ENCODE measurements at places on chromosomes 5 and 9.

DNA sequence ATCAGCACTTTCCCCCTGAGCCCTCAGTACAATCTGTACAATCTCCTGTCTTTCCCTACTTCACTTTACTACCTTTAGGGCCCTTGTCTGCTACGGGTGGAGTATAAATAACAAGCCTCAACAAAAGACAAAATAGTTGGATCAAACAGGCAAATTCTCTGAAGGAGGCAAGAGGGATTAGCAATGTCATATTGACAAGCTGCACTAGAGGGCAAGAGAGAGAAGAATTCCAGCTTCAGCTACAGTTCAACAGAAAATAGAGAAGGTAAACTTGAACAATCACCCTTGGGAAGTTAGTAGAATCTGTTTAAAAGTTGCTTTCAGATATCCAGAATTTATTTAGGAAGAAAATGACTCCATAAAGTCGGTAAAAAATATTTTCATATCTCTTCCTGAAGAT lies 68.4 kb upstream of the IZUMO3 start:
- no peak for DNase-seq

DNA sequence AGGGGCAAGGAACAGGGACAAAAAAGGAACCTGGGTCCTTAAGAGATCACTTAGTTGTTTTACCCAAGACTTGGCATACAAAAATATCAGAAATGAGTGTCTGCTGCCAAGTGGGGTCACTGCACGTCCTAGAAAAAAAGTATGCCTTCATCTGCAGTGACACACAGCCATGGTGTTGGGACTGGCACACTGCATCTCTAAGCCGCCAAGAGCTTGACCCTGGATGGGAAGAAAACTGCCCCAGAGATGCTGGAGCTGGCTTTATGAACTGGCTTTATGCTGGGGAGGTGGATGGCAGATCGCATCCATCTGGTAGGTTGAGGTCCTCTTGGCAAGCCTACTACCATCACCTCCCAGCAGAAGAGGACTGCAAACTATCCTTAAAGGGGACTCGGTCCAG lies 51.7 kb downstream of the IRF1 start:
- no peak for DNase-seq

DNA sequence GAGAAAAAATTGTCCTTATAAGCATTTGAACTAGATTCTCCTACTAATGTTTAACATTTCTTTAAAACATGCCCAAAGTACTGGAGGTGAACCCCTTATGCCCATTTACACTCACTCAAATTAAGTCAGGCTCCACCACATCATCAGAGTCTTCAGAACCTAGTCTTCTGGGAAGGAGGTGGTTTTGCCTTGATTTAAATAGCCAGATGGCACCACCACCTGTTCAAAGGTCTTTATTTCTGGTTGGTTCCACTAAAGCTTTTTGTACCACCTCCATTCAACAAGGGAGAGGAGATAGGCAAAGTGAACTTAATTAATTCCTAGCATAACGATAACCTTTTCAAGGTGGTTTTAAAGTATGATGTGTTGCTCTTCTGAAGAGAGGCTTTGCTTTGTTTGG lies 189.5 kb downstream of the SLF1 start:
- no peak for DNase-seq

DNA sequence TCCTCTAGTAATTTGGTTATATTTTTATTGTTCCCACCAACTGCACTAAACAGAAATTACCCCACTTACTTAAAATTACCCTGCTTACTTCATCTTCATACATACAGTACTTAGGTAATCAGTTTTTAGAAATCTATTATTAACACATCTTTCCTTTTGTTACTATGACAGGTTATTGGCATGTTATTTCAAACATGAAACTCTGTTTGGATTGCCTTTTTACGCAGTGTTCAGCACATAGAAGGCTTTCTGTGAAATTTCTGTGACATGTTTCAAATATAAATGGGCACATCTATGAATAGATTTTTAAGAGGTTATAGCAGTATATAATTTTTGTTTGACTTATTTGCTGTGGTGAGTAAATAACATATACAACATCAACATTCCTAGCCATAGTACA lies 22.5 kb downstream of the SRFBP1 start:
- DNase-seq: no peak

DNA sequence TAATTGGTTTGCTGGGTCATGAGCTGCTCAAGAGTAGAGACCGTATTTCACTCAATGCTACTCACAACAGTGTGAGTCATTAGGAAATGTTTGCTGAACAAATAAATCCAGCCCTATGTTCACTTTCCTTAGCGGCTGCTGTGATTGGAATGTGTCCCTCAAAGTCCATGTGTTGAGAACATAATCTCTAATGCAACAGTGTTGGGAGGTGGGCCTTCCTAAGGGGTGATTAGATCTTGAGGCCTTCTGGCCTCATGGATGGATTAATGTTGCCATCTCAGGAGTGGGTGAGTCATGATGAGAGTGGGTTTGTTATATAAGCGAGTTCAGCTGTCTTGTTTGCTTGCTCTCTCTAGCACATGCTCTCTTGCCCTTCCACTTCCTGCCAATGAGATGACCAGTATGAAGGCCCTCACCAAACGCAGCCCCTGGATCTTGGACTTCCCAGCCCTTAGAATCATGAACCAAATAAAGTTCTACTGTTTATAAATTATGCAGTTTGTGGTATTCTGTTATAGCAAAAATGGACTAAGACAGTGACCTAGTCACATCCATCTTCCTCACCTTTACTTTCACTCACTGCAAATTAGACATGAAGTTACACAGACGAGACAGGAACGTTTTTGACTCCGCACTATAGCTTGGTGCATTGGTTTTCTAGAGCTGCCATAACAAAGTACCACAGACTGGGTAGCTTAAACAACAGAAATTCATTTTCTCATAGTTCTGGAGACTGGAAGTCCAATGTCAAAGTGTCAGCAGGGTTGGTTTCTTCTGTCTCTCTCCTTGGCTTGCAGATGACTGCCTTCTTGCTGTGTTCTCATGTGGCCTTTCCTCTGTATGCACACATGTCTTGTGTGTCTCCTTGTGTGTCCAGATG lies 50.9 kb upstream of the FAM169A start:
- DNase-seq: peak; percentile 46

DNA sequence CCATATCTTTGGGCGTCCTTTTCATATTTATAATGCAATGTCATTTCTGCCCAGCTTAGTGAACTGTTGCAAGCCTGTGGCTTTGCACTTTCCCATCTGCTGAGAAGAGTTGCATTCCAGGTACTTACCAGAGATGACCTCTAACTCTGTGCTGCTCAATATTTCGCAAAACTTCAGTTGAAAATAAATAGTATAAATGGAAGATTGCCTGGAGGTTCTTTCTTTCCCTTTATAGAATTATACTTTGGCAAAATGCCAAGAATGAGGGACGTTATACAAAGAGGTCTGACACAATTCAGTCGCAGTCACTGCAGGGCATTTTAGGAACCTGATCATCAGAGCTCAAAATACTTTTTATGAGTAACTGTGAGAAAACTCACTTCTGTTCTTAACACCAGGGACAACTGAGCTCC lies 18.9 kb upstream of the VLDLR start:
- DNase-seq: no peak

- DNase-seq: peak; percentile 8
Observed at GRCh38 chr5:127834554-127834953, 131.4 kb downstream of the CCDC192 start.

GRCh38 chr5:101534491-101535110 lies 631.5 kb upstream of the ST8SIA4 start:
- DNase-seq: peak; percentile 66

DNA sequence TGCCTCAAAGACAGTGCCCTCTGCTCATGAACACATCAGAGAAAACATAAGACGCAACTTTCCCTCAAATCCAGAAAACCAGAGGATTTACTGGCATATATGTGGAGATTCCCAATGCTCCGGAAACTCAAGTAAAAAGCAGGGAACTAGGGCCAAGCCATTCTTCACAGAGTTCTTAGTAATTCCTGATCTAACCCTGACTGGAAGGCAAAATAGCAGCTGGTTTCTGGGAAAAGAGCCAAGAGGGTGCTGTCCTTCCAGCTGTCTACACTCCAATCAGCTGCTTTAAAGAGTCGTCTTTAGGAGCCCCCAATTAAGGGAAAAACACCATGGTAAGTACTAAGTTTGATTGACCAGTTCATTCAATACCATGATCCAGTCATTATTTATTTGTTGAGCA lies 49.6 kb downstream of the GNA14 start:
- peak; percentile 73 for DNase-seq

DNA sequence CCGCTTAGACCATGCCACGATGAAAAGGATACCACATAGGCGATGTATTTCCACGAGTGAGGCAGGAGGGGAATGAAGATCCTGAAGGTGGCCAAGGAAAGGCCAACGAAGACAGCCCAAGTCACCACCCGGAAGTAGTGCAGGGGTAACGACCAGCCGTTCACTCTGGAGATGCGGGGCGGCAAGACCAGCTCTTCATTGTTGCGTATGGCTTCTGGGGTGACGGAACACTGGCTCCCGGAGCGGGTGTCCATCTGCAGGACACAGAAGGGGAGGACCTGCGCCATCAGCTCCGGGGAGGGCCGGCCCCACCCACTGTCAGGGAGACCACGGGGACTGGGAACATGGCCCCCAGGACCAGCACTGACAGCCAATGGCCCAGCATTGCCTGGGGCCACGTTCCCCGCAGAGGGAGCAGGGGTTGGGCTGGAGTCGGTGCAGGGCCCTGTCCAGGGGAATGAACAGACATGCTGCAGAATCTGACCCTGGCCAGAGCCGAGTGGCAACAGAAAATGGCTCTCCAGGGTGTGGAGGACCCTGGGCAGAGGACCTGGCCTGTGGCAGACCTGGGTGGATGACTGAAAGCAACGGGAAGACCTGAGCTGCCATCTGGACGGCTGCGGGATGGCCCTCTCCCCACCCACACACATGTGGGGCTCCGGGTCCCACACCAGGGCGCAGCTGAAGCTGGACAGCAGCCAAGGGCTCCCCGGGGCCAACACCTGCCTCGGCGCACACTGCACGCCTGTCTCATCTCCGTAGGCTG lies 17.7 kb downstream of the ZDHHC11B start:
- no peak for DNase-seq

DNA sequence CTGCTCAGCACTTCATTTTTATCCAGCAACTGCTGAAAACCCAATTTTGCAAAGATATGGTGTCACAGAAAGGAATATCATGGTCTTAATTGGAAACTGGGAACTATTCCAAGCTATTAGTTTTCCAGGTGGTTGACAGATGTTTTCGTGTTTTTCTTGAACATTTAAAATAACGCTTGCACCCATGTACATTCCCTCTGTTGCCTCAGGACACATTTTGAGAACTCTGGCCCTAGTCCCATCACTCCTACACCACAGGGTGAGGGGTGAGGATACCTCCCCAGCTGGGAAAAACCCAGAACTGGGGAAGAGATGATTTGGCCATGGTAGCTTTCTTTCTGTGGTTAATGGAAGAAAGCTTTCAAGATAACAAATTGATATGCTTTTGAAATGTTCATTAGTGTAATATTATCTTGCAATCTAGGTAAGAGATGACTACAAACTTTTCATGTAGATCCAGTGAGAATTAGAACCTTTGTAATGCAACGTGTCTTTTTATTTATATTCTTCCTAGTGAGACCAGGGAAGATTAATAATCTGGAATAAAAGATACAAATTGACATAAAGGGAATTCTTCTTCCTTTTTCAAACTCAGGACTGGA lies 627.0 kb downstream of the RAB3C start:
- DNase-seq: peak; percentile 77

DNA sequence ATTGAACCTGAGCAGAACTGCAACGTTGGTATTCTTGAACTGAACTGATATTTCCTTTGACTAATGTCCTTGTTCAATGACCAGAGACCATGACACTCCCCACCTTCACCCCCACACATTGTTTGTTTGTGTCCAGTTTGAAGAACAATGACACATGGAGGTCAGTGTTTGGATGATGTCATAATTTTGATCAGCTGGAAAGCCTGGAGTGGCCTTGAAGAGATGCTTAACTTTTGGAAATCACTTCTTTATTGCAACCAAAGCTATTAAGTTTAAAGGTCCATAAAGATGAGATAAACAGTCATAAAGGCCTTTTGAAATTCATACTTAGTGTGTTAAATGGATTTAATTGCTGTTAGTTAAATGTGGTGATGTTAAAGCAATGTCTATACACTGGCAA lies 92.7 kb downstream of the TMC1 start:
- peak; percentile 10 for DNase-seq

DNA sequence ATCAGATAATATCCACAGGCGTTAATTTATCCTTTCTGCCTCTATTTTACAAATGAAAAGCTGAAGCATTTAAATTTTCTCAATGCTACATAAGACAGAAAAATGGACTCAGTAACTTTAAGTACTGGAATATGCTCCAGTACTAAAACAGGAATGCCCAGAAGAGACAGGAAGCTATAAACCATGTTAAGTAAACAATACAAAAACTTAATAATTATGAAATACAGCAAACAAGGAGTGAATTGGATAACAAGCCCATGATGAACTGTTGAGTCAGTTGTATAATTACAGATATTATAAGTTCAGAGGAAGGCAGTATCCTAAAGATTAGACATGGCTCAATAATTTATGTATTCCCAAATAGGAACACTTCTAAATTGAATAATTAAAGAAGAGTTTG lies 148.5 kb downstream of the CHSY3 start:
- peak; percentile 15 for DNase-seq

GRCh38 chr9:132384376-132384775 lies 22.3 kb downstream of the TTF1 start:
- no peak for DNase-seq

DNA sequence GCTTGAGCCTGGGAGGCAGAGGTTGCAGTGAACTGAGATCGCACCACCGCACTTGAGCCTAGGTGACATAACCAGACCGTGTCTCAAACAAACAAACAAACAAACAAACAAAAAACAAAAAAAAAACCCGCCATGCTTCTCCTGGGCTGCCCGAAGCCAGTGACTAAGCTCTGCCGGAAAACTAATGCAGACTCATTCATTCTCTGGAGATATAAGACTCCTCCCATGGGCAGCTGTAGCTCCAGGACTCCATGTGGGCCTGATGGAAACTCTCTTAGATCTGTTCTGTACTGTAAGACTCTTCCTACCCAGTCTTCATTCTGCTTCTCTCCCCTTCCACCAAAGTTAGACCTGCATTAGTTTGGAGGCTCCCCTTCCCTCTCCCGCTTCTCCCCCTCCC lies 11.1 kb downstream of the GLDC start:
- DNase-seq: peak; percentile 21

DNA sequence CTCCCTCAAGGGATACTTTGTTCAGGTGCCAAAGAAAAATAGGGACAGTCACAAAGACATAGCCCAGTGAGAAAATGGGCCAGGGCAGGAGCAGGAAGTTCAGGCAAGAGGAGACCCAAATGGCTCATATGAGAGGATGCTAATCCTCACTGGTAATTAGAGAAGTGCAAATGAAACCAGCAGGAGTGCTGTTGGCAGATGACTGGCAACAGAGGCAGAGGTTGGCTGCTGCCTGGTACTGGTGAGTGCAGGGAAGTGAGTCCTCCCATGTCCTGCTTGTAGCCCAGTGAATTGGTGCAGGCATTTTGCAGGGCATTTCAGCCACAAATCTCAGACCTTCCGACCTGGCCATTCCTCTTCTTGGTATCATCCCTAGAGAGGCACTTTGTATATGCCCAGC lies 23.5 kb downstream of the ODF2 start:
- no peak for DNase-seq

DNA sequence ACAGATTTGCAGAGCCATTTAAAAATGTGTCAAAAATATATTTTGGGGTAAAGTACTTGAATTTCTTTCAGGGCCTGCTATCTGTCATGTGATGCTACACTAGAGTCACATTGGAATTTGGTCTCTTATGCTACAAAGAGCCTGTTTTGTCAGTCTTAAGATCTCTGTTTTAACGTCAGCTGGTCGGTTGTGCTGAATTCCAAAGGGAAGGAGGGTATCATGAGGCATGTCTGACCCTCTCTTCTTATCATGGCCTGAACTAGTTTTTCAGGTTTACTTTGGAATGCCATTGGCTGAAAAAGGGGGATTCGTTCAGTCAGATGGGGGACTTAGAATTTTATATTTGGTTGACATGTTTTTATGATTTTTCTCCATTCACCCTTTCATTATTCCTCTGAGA lies 290.6 kb downstream of the CD180 start:
- no peak for DNase-seq

Measured in fibroblast of mammary gland (primary cell).